ENCODE measurements at places on chromosomes 2 and 18.
A peak's percentile ranks its signal among the peaks of the same experiment; 100 is the strongest.

GRCh38 chr2:60867848-60868247 is 13.5 kb upstream of the REL start:
- DNase-seq: no peak

- no peak for DNase-seq
Observed at GRCh38 chr18:46226461-46226860, 122.3 kb downstream of the HAUS1 start.

DNA sequence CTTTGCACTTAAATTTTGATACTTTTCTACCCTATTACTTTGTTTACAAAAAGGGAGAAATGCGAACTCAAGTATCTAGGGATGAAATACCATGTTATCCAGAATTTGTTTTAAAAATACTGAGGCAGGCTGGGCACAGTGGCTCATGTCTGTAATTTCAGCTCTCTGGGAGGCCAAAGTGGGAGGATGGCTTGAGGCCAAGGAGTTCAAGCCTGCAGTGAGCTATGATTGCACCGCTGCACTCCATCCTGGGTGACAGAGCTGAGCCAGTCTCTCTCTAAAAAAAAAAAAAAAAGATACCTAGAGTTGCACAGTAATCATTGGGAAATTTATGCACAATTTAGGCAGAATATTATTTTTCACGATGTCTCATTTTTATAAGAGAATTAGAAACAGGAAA is 12.4 kb upstream of the VAPA start:
- DNase-seq: no peak

- DNase-seq: no peak
Observed at GRCh38 chr2:50943791-50944190, 88.1 kb downstream of the NRXN1 start.

DNA sequence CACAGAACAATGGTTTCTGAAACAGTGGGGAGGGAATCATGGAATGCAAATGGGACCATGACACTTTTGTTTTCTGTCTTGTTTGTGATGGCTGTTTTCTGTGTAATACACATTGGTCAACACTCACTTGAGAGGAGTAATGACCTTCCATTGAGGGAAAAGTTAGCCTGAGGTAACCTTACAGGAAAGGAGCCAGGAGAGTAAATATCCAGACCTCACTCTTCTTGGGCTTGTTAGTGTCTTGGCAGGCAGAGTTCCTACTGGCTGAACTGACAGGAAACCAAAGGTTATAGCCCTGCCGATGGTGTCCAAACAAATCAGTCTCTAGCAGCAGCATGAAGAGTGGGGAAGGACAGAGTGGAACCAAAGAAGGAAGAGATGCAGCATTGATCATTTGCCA is 17.2 kb upstream of the RPRM start:
- DNase-seq: no peak

- no peak for DNase-seq
Observed at GRCh38 chr2:67322353-67323001, 74.7 kb upstream of the ETAA1 start.

- no peak for DNase-seq
Observed at GRCh38 chr2:53210538-53210937, 557.1 kb upstream of the CHAC2 start.

GRCh38 chr2:231663458-231664212 is 44.7 kb upstream of the PTMA start:
- no peak for DNase-seq

GRCh38 chr18:7366597-7366996 is 135.7 kb downstream of the LRRC30 start:
- no peak for DNase-seq

GRCh38 chr2:59378127-59378526 is 1137.0 kb upstream of the FANCL start:
- DNase-seq: no peak

- no peak for DNase-seq
Observed at GRCh38 chr2:119472749-119473148, 41.1 kb downstream of the TMEM37 start.

DNA sequence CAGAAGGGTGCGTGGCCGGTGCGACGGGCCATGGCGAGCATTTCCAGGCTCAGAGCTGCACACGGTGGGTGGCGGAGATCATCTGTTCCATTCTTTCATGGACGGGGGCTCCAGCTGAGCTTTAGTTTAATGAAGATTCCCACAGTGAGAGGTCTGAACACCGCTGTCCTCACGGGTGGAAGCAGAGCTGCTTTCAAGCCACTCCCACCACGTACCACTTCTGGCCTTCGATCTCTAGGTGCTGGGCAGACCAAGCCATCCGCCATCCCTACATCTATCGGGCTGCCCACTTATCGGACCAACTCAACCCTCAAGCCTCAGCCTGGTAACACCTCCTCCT is 18.5 kb downstream of the GPR35 start:
- DNase-seq: no peak

GRCh38 chr2:161090411-161090810 is 69.8 kb upstream of the TANK start:
- DNase-seq: no peak

- DNase-seq: no peak
Observed at GRCh38 chr18:6504605-6505497, 90.1 kb upstream of the L3MBTL4 start.

GRCh38 chr2:233026198-233026813 is 6.2 kb upstream of the NEU2 start:
- no peak for DNase-seq

DNA sequence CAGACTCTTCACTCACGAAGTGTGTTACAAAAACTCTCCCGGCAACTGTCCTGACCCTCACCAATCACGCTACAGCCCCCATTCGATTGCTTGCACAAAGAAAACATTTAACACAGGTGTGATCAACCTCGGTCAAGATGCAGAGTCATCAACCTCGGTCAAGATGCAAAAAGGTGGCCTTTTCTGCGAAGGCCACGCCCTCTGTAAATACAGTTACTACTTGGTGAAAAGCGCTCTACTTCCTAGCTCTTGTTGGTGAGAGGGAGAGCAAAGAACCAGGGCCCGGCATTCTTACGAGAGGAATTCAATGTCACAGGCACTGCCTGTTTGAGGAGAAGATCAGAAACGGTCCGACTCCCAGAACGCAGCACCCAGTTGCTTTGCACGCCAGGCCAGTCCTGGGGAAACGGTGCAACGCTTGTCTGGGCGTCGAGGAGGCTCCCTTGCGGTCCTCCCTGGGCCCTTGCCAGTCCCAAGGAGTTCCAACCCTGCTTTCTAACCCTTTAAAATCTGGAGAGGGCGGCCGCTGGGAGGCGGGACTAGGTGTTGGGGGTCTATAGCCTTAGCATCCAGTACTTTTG is 1.9 kb downstream of the PIEZO2 start:
- DNase-seq: no peak

DNA sequence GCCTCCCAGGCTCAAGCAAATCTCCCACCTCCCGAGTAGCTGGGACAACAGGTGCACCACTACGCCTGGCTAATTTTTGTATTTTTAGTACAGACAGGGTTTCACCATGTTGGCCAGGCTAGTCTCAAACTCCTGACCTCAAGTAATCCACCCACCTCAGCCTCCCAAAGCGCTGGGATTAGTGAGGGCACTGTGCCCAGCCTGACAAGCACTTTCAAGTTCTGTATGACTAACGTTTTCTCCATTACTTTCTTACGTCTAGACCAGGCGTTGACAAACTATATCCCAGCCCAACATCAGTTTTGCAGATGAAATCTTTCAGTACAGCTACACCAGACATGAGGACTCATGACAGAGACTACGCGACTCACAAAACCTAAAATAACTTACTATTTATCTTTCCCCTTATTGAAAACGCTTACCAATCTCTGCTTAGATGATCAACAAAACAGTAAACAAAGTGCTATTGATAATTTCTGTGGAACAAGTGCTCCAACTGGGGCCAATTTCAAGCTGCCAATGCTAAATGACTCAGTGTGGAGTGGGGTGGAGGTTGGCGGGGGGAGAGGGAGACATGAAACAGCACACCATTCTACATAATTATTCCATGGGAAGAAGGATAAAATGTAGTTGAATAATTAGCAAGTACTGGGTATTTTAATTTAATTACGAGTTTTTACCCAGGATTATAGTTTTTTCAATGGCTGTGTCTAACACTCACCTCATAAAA is 59.1 kb downstream of the SAP130 start:
- no peak for DNase-seq

DNA sequence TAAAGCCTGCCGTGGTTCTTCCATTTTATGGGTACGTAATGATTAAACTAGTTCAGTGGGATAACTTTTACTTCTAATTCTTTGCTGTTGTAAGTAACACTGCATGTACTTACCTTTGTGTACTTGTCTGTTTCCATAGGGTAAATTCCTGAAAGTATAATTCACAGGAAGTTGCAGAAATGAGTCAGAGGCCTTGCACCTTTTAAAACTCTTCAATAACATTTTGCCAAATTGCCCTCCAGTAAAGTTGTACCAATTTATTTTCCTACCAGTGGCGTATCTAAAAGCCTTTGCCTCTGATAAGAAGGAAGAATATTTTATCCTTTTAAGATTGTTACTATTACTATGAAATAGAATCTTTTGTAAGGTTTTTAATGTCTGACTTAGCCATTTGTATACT is 65.1 kb downstream of the CAB39 start:
- DNase-seq: no peak

DNA sequence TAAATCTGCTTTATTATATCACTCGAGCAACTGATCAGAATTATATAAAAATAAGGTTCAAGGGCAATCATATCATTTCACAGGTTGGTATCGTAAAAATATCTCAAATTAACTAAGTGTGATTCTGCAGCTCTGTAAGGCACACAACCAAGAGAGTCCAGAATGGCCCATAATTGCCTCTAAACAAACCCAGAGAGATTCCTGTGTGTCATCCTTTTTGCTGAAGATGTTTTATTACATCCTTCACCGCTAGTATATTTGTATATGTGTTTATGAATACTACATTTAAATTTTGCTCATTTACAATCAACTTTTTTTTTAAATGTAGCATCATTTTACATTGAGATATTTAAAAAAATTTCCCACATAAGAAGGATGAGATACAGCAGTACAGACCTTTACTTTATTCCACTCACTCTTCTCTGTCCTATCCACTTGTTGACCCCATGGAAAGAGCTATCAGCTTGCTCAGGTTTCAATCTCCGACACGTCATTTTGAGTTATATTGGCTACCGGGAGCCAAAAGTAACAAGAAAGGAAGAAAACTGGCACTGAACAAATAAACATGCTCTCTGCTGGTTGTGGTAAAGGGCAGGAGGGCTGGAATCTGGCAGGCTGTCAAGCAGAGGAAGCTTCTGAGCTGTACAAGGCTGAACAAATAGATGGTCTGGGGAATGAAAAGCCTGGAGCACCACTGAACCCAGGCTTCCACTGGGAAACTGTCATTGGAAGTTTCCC is 23.1 kb downstream of the PLA2R1 start:
- no peak for DNase-seq

DNA sequence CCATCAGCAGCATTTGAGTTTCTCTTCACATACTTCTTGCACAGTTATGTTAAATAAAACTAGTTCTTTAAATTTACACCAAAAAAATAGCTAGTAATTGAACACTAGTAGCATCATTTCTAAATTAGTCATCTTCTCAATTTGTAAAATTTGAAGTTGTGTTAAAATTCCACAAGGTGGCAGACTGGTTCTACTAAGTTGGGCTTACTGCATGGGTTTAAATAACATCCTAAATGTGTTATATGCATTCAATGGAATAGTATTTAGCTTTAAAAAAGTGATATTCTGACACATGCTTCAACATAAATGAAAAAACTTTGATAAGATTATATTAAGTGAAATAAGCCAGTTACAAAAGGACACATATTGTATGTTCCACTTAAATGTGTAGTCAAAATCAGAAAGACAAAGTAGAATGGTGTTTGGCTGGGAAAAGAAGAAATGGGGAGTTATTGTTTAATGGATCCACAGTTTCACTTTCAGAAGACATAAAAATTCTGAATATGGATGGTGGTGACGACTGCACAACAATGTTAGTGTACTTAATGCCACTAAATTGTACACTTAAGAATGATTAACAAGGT is 28.7 kb upstream of the RPRD1A start:
- DNase-seq: peak; percentile 69

All from hematopoietic multipotent progenitor cell treated with erythropoietin and hydrocortisone succinate and interleukin-3 and kit ligand, for 17 days (in vitro differentiated cells).